Cerebellar nuclear complex (tissue), 1 donor: ENCODE measurements at places on chromosomes 7 and 10.
A peak's percentile ranks its signal among the peaks of the same experiment; 100 is the strongest.

DNA sequence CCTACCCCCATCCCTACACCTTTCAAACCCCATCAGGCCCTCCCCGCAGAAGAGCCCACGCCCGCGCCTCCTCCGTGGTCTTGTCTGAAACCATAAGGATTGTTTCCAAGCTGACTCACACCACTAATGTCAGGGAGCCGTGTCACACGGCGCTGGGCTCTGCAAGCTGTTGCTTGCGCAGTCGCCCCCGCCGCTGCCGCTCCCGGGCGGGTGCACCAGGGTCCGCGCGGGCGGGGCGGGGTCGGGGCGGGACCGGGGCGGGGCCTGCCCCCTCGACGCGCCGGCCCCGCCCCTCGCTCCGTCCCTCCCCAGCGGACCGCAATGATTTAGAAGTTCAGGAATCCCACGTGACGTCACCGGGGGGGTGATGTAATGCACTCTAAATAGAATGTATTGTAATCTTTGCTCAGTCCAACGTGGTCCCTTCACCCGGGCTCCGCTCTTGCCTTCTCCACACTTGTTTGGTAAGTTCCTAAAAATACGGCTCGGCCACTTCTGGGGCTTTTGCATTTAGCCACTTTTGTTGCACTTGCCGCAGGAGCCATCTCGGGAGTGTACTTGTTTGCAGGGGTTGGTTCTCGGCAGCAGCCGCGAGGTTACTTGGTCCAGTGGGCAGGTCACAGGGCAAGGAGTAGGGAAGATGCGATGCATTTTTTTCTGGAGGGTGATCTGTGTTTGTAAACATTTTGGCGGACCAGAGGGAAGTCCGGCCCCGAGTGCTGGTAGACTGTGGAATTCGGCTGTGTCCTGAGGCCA, 3.2 kb upstream of the CREB5 start:
- DNase-seq: peak; percentile 94

DNA sequence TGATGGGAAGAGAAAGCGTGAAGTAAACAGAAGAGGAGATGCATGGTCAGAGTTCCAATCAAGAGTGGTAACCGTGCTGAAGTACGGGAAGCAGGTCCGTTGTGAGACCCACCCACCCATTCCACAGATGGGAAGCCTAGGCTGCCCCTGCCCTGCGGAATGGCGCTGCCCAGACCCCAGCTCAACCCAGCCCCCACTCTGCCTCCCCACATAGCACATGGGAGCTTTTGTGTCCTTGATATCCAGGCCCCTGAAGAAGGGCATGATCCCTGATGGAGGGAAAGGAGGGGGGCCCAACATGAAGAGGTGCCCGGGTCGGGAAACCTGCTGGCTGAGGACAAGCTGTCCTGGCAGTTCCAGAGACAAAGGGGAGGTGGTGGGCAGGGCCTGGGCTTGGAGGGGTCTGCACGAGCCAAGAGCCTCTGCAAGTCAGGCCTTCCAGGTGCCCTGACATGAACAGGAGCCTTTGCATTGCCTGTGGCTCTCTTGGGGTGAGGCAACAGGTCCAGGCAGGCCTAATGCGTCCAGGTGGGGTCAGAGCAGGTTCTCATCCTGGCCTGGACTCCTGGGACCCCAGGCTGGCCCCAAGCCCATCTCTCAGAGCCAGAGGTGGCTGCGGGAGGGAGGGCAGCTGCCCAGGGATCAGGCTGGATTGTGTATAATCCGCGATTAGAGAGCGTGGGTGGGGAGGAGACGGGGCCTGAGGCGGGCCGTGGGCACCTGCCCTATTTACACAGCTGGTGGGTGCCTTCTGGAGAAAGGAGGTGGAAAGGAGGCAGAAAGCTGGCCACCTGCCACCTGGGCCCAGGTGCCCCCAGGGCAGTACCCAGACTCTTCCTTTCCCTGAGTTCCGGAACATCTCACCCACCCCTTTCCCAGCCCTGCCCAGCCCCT, 23.5 kb downstream of the YKT6 start:
- DNase-seq: no peak

GRCh38 chr10:47381427-47382379, 2.4 kb downstream of the ZNF488 start:
- DNase-seq: peak; percentile 41

GRCh38 chr10:91907033-91907594, 2.2 kb downstream of the FGFBP3 start:
- no peak for DNase-seq

- no peak for DNase-seq
Observed at GRCh38 chr10:79226391-79227245, 120.7 kb upstream of the PPIF start.

GRCh38 chr7:99631295-99632109, 14.8 kb downstream of the ZSCAN25 start:
- no peak for DNase-seq

DNA sequence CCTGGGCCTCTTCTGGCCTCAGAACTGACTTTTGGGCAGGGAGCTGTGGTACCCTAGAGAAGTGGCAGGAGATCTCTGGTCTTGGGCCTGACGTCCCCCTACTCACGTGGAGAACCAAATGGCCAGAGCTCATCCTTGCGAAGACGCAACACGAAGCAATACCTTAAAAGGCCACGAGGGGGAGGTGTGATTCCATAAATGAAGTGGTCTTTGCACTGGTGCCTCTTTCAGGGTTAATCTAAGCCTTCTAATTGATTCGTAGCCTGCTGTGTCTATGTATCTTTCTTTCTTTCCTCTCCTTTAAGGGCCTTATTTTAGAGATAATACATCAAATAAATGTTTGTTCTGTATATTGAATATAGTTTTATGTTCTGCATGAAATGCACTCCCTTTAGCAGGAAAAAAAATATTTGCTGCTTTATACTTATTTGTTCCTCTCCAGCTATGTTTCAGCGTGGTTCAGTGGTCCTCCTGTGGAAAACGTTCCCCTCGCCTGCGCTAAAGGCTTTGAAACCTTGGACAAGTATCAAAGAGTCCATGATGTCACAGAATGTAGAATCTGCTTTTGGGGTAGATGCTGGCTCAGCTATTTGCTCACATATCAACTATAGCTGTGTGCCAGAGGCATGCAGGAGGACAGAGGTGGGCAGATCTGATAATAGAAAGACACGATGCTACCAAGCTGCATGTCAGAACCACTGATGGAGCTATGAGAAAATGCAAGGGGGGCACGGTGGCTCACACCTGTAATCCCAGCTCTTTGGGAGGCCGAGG, 41.0 kb downstream of the STRA8 start:
- DNase-seq: no peak

DNA sequence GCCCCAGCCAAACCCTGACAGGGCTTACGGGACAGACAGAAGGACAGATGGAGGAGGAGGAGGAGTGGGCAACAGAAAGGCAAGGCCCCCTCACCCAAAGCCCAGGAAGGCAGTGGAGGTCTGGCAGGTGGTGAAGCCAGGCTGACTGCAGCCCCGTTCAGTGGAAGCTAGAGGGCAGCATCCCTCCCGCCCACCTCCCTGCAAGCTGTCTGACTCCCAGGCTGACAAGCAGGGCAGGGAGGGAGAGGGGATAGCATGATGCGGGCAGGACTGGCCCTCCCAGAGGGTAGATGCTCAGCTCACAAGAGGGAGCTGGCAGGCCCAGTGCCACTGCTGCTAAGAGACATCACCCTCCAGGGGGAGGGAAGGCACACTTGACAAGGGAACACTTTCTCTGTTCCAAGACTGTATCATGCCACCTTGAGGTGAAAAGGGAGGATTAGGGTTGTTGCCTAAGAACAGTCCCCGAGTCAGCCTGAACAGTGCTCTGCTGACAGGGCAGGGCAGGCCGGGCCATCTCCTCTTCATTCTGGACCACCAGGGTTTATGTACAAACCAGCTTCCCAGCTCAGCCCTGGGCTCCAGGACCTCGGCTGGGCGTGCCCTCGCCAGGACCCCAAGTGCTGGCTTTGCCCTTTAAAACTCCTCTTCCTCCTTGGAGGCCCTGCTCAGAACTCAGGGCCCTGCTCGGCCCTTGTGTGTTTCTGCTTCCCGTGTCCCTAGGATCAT, 61.8 kb downstream of the RASGEF1A start:
- no peak for DNase-seq

- DNase-seq: no peak
Observed at GRCh38 chr10:76206797-76207352, 775.5 kb downstream of the LRMDA start.

DNA sequence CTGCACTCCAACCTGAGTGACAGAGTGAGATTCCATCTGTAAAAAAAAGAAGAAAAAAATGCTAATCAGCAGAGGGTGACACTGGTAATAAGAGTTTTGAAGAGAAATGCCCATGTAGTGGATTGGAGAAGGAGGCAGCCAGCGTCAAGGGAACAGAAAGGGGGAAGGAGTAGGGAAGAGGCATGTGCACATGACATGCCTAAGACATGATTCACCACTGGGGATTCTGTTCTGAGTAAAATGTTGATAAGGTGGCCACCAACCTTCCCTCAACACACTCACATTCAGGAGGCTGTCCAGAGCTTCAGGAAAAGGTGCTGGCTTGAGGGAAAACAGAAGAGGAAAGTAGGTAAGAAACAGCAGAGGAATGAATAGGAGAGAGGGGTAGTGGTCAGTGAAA, 39.9 kb downstream of the AKR1D1 start:
- no peak for DNase-seq

DNA sequence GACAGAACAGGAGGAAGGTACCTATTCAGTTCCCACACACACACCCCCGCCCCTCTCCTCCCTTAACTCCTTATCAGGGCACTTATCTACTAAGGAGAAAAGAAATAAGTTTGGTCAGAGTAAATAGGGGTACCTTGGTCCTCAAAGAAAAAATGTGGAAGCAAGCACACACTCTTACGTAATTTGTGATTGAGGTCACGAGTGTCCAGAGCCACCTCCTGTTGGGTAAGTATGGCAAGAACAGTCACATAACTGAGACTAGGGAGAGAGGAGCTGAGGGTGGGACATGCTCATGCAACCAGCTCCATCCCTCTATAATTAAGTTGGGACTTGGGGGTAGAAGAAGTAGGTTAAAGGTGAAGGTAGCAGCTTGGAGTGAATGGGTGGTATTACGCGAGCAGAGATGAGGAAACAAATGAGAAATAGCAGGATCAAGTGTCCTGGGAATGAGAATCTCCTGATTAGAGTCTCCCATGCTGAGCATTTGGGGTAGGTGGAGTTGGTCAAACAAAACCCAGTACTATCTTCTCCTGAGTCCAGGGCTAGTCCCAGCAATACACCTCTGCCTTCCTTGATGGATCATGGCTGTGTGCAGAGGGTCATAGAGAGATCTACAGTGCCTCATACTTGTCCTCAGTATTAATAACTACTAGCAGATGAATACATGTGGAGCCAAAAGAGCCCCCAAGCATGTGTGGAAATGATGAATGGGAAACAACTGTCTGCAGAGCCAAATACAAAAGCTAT, 77.1 kb downstream of the GSAP start:
- no peak for DNase-seq

- DNase-seq: no peak
Observed at GRCh38 chr10:5581670-5582566, 57.2 kb downstream of the CALML3 start.

GRCh38 chr7:151410405-151411390, 860 bp upstream of the WDR86 start:
- DNase-seq: no peak

DNA sequence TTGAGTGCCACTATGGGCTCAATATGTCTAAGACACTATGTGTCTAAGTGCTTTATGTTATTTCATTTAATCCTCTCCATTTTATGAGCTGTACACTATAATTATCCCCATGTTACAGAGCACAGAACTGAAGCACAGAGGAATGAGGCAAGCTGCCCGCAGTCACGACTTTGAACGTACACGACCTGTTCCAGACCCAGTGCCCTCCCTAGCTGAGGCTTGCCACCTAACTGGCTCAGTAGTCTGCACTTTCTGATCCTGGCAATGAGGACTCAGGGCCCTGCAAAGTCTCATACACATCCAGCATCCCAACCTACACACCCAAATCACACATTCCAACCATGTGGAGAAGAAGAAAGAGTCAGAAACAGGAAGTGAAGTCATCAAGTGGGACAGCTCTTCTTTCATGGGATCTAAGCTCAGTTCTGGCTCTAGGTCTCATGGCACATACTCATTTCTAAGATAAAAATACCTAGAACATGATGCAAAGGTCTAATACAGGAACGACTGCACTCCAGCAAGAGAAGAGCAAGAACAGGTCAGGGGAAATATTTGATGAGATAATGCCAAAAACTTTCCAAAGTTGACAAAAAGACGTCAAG, 42.4 kb upstream of the DDC start:
- no peak for DNase-seq

DNA sequence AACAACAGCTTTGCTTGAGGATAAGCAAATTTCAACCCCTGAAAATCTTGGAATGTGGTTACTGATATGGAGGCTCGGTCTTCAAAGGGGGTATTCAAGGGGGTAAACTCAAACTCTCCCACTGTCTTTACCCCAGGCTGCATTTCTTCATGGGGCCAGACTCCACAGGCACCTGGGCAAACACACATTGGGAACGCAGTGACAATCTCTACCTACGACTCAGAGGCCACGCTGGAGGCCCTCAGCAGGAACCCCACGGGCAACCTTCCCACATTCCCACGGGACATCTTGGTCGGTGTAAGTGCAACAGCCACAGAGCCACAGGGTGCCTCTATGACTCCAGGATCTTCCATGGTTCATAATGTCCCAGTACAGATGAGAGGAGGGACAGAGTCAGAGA, 2.2 kb upstream of the INSIG1 start:
- DNase-seq: no peak

DNA sequence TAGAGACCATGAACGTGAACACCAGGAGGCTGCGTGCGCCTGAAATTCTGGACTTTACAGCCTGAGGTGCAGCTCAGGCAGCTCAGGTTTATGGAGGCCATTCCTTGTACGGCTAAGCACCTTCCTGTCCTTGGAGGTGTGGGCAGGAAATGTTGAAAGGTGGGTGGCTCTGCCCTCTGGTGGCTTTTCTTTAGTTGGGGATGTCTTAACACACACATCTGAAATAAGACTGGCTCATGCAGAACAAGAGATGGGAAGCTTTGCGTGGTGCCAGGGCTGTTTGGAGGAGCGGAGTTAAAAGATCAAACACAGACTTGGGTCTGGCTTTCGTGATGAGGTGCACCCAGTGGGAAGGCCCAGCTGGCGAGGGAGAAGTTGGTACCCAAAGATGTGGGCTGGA, 64.1 kb downstream of the DOCK1 start:
- DNase-seq: no peak

DNA sequence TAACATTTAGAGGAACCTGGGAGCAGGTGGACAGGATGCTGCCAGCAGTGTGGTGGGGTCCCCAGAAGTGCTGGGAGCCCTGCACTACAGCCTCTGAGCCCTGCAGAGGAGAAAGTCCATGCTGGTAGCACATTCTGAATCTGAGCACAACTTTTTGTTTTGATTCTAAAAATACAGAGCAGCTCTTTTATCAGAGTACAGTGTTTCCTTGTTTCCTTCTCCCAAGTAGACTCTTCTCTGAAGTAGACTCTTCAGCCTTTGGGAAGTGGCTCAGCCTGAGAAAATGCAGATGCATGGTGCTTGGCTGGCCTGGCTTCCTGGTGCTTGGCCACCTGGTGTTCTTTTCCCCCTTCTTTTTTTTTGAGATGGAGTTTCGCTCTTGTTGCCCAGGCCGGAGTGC, 9.1 kb downstream of the ADCY1 start:
- no peak for DNase-seq

GRCh38 chr7:71486414-71486813, 354.5 kb downstream of the GALNT17 start:
- DNase-seq: no peak
